T-cell (primary cell): ENCODE measurements at places on chromosomes 7 and 10. TPM values are rescaled to one million over a fixed set of nuclear protein-coding genes. Genes with fewer than 3 reads are reported as not detected.

GPR22 gene
- total RNA-seq = not detected

SCIN gene
- 0.16 TPM for total RNA-seq

SLC26A5 gene
- not detected for total RNA-seq

SEMA3E gene
- total RNA-seq = not detected

ANKIB1 gene
- total RNA-seq = 86.0 TPM

FAM171A1 gene
- total RNA-seq = 4.6 TPM

LRGUK gene
- total RNA-seq = 0.51 TPM

ADAM22 gene
- 5.6 TPM for total RNA-seq

GPR37 gene
- total RNA-seq = not detected

ARMC3 gene
- not detected for total RNA-seq
